ENCODE measurements at places on chromosomes 7 and 10.

- no peak for DNase-seq
Observed at GRCh38 chr7:151380199-151381097, 29.4 kb downstream of the WDR86 start.

DNA sequence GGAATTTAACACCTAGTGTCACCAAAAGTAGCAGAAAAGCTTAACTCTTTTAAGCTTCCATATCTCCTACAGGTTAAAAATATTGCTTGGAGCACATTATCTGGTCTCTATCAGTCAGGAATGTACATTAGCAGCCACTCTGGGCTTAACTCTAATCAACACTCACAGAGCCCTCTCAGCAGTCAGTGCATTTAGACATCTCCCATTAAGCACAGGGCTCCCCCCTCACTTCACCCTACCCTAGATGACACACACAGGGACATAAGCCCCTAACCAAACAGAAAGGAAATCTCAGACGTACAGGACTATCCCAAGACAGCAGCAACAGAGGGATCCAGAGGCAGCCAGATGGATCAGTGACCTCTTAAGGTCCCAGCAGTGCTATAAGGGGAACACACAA lies 26.4 kb downstream of the FBXW4 start:
- DNase-seq: peak; percentile 61

- DNase-seq: peak; percentile 82
Observed at GRCh38 chr10:102408728-102409603, 9.6 kb downstream of the PSD start.

- no peak for DNase-seq
Observed at GRCh38 chr10:130636313-130636930, 500.2 kb downstream of the GLRX3 start.

- DNase-seq: no peak
Observed at GRCh38 chr7:24963218-24963617, 16.8 kb downstream of the OSBPL3 start.

Measured in cardiac muscle cell (in vitro differentiated cells and primary cell).